ENCODE measurements at places on chromosomes 13 and 19. TPM values are rescaled to one million over a fixed set of nuclear protein-coding genes. Genes with fewer than 3 reads are reported as not detected.

The CGB7 gene
- total RNA-seq: not detected

The VSTM2B gene
- total RNA-seq: not detected

The SYT3 gene
- total RNA-seq: 0.27 TPM

The TMEM38A gene
- 42.7 TPM for total RNA-seq

The JAK3 gene
- 1.9 TPM for total RNA-seq
